Putamen (tissue), 1 donor: ENCODE measurements at places on chromosomes 5 and 9.

GRCh38 chr5:123180178-123180577 is 91.1 kb downstream of the PRDM6 start:
- DNase-seq = no peak

DNA sequence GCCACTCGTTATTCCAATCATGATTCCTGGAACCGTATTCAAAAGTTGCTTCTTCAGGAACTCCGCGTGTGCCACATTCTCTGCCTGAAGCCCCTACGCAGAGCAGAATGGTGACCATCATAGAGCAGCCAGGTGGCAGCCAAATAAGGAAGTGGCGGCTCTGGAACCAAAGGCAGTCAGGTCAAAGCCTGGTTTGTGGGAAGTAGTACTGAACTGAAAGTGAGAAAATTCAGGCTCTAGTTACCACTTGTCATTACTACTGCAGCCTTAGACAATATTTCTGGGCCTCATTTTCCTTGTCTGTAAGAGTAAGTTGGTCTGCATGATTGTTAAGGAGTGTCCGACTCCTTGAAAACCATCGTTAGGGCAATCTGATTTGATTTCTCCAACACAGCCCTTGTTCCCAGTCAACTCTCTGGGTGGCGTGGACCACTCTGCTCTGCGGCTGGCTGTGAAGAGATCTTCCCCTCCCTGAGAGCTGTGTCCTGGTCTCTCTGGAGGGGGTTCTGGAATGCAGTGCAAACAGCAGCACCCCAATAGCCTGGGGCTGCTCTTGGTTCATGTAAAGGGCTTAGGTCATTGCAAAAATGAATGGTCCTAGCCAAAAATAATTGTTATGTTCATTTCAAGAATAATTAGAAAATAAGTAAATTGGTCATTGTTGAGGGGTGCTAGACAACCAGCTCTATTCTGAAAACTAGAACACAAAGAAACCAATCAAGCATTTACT is 102.4 kb downstream of the MED27 start:
- no peak for DNase-seq

- DNase-seq = no peak
These were observed 142.8 kb upstream of the EFNA5 start for GRCh38 chr5:107813559-107813958.

GRCh38 chr5:3311433-3311832 is 284.2 kb upstream of the IRX1 start:
- no peak for DNase-seq

GRCh38 chr5:81398741-81399140 is 4.8 kb upstream of the ACOT12 start:
- DNase-seq = no peak

DNA sequence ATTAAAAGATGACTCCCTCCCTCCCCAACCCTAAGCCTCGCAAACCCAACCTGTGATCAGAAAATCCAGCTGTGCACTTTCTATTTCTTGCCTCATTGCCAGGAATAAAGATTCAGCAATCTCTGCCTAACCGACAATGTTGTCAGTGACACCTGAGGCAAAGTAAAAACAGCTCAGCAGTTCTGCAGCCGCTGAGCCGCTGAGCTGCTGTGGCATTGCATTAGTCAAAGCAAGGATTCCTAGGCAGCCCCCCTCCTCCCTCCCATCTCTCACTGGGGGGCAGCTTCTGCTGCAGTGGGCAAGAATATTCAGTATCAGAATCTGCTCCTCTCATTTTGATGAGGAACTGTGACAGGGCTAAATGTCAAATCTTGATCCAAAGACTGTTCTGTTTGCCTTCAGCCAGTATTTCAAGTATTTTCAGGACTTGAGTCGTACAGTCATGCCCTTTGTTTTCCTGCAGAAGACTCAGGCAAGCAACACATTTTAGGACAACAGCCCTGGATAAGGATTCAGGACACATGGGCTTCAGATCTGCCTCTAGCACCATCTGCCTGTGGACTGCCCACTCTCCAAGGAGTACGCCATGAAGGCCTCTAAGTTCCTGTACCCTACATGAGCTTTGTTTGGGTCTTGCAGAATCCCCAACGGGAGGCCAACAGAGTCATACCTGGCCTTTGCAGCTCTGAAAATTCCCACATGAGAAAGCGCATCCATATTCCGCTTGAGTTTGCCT is 41.1 kb upstream of the DAP start:
- DNase-seq = no peak

DNA sequence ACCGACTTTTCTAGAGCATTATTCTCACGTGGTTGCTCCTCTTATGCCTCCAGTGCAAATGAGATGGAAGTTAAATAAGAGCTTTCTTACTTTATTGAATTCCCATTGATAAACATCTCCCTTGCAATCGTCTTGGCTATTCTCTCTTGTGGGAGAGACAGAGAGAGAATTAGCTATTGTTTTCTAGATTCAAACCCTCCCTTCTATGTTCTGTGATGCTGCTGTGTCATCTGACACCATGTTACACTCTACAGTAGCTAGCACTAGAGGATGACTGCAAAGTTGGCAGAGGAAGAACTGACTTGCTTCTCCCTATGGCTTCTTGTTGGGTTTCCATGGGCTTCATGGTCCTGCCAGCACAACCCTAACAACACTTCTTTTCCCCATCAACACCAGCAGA is 134.6 kb upstream of the RANBP3L start:
- DNase-seq = peak; percentile 45

GRCh38 chr5:157570531-157571200 is 4.9 kb downstream of the ADAM19 start:
- no peak for DNase-seq

DNA sequence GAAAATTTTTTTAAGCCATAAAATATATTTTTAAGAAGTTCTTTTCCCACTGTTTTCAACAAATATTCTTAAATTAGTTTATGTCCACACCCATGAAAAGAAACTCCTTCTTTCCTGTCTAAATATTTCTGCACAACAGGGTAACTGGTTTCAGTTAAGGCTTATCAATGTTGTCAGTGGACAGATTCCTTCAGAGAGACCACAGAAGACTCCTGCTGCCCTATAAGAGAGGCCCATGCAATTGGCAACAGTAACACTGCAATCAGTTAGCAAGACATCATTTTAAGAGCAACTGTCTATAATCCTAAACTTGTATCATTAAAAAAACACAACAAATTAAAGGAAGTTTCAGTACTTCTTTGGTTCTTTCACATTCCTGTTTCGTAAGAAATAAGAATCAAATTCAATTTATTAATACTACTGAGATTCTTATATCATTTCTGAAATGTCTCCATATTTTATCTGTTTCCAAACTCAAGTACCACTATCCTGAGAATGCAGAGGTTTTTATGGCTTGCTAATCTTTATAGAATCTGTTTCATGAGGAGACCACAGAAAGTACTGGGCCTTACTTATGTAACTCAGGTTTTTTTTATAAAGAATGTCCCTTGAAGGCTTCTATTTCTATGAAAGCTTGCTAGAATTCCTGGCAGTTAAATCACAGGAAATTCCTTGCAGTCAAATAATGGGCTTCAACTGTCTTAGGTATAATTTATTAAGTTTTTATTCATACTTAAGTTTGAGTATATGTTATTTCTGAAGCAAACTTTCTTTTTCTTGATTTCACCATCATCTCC is 240.2 kb downstream of the RFX3 start:
- DNase-seq = no peak

DNA sequence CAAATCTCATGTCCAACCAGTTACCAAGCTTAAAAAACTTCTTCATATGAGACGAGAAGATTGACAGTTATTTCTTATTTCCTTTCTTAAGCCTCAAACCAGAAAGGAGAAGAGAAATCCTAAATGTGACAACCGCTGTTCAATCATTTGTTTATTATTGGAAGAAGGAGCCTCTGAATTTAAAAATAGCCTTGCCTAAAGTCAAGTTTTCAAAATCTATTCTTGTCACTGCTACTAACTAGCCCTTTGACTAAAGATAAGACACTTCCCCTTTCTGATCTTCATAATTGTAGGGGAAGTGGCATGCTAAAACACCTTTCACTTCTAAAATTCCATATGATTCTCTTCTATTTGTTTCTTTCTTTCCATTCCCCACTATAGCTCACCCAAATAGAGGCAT is 106.2 kb upstream of the EMB start:
- DNase-seq = no peak

DNA sequence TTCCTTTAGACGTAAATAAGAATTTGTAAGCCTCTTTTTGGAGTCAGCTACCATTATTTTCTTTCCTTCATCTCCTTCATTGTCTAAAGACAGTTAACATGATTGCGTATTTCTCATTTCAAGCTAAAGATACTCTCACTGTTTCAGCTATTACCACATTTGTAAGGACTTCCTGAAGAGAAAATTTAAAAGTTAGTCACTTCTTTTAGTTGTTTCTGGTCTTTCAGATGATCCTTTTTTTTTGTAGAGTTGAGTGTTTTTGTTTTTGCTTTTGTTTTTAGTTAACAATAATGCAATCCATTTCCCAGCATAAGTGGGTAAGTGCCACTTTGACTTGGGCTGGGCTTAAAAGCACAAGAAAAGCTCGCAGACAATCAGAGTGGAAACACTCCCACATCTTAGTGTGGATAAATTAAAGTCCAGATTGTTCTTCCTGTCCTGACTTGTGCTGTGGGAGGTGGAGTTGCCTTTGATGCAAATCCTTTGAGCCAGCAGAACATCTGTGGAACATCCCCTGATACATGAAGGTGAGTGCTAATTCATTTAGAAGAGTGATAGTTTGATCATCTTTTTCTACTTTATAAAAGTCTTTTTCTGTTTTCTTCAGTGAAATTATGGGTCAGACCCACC is 2.0 kb downstream of the IL31RA start:
- DNase-seq = no peak

GRCh38 chr9:95130484-95130883 is 187.0 kb downstream of the FANCC start:
- no peak for DNase-seq

DNA sequence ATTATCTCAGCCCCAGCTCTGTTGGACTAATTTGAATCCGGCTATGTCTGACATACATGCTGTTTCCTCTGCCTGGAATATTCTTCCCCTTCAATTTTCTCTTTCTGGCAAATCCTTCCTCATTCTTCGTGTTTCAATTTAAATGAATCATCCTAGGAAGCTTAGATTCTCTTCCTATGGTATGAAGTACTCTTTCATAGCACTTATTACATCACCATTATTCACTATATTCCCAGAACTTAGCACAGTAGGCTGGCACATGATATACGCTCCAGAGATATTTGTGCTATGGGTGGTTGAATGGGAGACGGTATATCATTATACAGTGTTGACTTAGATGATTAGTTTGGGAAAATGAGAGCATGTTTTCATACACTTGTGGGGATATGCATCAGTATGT is 91.0 kb upstream of the JAK2 start:
- DNase-seq = no peak

GRCh38 chr5:178426326-178427130 is 163.7 kb downstream of the COL23A1 start:
- DNase-seq = no peak

- peak; percentile 97 for DNase-seq
These were observed 9.9 kb upstream of the NINJ1 start for GRCh38 chr9:93143830-93144530.

- no peak for DNase-seq
These were observed 87.2 kb upstream of the RAPGEF1 start for GRCh38 chr9:131826966-131827525.

DNA sequence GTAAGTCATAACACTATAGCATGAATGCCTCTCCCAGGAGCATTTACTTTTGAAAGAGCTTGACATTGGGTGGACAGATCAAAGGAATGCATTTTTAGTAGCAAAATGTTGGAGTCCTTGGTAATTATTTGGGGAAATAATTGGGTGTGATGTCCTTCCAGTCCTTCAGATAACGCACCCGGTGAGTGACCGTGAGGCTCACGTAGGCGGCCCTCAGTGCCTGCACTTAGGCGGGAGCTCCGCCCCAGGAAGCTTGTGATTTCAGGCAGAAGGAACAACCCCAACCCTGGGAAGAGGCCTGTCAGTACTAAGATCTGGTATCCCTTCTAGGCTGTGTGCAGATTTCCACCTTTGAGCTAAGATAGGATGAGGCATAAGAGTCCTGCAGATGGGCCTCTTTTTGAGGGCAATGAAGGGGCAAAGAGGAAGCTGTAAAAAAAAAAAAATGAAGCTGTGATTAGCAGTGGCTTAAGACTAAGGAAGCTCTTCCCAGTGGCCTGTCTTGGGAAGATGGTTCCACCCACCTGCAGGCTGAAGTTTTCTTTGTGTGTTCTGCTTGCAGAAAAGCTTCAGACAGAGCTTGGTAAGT is 14.9 kb downstream of the BTNL9 start:
- DNase-seq = no peak

GRCh38 chr9:134641990-134642384 is 384 bp downstream of the COL5A1 start:
- no peak for DNase-seq

DNA sequence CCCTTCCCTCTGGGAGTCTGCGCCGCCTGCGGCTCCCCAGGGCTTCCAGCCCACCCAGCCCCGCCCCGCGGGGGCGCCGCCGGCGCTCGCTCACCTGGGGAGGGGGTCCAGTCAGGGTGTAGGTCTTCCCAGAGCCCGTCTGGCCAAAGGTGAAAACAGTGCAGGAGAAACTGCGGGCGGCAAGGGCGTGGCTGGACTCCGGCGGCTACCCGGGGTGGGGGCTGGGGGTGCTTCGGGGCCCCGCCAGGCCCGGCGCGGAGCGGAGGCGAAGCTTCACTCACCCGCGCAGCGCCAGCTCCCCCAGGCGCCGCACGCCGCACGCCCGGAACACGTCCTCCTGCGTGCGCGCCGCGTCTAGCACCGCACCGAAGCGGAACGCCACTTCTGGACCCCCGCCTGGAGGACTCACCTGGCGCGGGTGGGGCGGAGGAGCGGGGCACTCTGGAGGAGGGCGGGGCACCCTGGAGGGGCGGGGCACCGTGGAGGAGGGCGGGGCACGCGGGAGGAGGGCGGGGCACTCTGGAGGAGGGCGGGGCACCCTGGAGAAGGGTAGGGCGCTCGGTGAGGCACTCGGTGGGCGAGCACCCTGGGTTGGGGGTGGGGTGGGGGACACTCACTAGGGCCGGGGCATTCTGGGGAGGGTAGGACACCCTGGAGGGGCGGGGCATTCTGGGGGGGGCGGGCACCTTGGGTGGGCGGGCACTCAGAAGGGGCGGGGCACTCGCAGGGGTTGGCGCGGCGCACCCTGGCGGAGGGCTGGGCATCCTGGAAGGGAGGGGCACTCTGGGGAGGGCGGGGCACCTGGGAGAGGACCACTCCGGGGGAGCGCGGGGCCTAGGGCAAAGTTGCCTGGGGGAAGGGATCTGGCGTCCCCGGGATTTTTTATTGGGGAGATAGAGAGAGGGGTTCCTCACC is 814 bp downstream of the KIF12 start:
- DNase-seq = no peak

- DNase-seq = no peak
These were observed 274.4 kb upstream of the PCSK5 start for GRCh38 chr9:75616052-75616451.

DNA sequence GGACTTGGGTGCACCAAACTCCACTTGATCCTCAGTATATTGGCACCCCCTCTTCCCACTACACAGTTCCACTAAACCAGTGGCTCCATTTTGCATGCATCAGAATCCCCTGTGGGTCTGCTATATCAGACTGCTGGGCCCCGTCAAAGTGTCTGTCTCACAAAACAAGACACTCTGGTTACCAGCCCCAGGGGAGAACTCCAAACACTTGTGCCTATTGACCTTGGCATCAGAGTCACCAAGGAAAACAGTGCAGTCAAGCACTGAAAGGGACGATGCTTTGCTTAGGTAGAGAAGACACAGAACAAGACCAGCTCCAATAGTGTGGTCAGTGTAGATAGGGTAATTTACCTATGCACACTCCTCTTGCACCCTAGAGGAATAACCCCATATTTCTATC is 205.8 kb upstream of the RAI14 start:
- DNase-seq = no peak
